Fibroblast of skin of abdomen (primary cell): ENCODE measurements at places on chromosomes 2 and 18.

DNA sequence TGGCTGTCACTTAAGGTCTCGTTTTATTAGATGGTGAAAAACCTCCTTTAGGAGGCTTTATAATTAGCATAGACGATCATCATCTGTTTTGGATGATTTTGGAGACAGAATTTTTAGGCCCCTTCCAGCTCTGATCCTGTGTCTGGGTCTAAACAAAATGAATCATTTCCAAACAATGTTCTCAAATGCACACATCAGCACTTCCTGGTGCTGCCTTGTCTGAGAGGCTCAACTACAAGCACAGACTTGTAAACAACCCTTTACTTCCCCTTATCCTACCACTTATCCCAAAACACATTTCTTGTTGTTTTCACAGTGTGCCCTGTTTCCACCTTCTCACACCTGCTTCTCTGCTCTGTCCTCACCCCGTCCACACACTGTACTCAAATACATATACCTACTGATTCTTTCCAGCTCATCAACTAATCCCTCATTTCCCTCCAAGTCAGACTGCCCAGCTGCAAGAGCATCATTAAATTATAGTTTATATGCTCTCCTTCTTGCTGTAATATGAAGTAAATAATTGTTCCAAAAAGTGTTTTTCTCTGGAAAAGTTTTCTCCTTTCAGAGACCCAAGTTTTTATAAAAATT, 71.2 kb upstream of the COL3A1 start:
- peak; percentile 66 for DNase-seq

DNA sequence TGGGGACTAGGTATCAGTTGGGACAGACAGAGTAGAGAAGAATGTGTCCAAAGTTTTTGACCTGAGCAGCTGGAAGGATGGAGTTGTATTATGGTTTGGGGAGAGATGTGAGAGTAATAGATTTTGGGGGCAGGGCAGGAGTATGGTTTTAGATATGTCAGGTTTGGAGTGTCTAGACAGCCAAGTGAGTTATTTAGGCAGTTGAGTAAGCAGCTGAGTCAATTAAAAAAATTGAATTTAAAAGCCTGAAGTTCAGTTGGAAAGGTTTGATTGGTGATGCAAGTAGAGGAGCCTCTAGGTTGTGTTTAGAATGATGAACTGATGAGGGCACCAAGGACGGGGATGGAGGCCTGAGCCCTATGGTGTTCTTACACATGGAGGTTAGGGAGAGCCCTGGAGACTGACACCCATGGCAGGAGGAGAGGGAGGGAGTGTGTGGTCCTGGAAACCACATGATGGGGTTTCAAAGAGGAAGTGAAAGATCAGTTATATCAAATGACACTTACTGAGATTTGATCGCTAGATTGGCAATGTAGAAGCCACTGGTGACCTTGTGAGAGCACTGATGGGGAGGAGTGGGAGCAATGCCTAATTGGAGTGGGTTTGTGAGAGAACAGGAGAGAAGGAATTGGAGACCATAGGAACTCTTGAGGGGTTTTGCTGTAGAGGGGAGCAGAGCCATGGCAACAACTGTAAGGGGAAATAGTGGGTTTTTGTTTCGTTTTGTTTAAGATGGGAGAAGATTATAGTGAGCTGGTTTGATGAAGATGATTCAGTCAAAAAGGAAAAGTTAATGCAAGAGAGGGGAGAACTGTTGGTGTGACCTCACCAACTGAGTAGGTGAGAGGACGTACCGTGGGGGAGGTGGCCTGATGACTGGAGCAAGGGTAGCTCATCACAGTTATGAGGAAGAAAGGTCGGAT, 10.3 kb downstream of the ITGA6 start:
- DNase-seq: no peak

- DNase-seq: peak; percentile 4
Measured at GRCh38 chr2:44753552-44754285, 187.8 kb upstream of the SIX3 start.

GRCh38 chr2:11072550-11072949, 82.7 kb upstream of the SLC66A3 start:
- DNase-seq: no peak

DNA sequence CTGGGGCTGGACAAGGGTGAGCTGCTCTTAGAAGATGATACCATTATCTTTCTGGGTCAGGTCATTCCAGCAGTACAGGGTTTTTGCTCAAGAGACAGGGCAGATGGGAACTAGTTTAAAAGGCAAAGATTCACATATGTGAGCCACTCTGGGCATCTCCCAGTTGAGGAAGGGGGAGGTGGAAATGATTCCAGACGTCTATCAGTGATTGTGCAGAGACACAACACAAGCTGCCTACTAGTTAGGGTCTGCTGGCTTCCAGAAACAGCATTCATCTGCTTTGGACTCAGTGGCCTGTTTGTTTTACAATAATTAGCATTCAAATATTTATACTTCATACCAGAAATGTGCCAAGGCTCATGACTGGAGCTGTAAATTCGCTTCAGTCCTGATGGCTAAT, 32.3 kb downstream of the ST6GAL2 start:
- no peak for DNase-seq

- peak; percentile 32 for DNase-seq
Measured at GRCh38 chr2:186590759-186591505, 1.1 kb downstream of the ITGAV start.

DNA sequence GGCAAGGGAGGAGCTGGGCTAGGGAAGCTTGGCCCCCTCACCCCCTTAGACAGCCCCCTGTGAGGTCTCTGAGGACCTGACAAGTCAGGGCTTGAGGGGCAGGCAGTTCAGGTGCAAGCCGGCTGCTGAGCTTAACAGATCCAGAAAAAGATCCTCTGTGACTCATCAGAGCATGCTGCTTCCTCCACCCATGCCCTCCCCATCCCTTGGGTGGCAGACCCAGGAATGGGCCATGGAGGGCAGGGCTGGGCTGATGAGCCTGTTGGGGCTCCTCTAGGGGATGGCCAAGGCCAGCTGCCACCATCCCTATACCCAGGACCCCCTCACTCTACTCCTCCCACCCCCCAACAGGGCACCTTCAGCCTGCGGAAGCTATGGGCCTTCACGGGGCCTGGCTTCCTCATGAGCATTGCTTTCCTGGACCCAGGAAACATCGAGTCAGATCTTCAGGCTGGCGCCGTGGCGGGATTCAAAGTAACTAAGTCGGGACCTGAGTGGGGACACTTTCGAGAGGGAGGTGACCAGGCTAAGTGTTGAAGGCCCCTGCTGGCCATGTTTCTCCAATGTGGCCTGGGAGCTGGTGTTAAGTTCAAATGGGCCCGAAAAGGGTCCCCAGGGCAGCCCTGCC, 1.9 kb downstream of the SLC11A1 start:
- DNase-seq: no peak

GRCh38 chr2:188181067-188181838, 110.4 kb upstream of the GULP1 start:
- DNase-seq: no peak

DNA sequence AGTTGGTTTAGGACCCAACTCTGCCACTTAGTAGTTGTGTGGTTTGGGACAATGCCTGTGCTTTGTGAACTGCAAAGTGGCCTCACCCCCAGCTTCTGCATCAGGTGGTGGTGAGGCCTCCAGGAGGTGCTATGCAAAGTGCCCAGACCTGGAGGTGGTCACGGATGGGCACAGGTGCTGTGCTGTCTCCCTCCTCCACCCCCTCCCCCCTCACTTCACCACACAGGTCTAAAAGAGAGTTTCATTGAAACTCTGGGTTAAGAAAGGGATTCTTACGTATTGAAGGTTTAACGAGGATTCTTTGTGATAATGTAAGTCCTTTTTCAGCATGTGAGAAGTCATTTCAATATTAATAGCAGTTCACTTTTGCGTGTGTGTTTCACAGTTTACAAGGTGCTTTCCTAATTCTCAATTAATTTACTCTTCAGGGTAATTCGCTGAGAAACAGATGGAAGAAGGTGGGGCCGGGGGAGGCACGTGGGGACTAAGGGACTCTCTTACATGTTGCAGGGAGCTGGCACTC, 369.9 kb downstream of the LPIN1 start:
- no peak for DNase-seq

- no peak for DNase-seq
Measured at GRCh38 chr2:65536596-65536995, 104.2 kb upstream of the SPRED2 start.

- DNase-seq: no peak
Measured at GRCh38 chr2:191907091-191907490, 60.2 kb upstream of the CAVIN2 start.

GRCh38 chr2:66252109-66252508, 182.8 kb upstream of the MEIS1 start:
- DNase-seq: no peak

- DNase-seq: peak; percentile 99
Measured at GRCh38 chr2:203808046-203808750, 59.4 kb upstream of the CTLA4 start.

- DNase-seq: no peak
Measured at GRCh38 chr2:27133195-27133875, 1.1 kb downstream of the PREB start.

- DNase-seq: no peak
Measured at GRCh38 chr2:232341739-232342126, 36.8 kb upstream of the ALPP start.

DNA sequence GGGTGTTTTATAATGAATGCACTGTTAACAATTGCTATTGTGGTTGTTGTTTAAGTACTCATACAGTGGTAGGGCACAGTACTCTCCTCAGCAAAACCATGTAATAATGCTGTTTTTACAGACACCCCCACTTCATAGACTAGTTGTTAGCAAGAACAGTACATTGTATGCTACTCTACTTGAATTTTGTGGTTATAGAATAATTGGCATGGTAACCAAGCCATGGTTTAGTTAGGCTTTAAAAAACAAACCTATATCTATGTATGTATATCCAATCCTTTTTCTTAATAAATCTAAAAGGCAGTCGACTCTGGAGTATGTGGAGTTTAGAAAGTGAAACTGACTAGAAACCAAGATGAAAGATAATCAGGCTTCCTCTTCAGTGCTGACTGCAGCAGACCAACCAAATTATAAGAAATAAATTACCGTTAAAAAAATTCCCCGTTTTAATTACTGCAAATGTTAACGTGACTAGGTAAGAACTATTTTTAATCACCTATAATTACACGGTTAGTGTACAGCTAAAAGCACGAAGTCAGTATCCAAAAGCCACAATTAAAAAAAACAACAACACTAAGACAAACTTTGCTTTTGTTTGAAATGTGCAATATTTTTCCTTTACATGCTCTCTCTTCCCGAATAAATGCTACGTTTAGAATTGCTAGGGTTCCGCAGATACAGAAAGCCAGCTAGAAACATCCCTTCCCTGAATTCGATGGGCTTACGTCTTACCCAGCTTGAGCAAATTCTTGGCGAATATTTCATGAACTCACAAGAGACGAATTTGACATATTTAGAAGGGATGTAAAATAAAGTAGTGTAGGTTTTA, 113.3 kb upstream of the SERTAD2 start:
- peak; percentile 22 for DNase-seq

GRCh38 chr2:240947607-240948006, 41.5 kb downstream of the CROCC2 start:
- no peak for DNase-seq

DNA sequence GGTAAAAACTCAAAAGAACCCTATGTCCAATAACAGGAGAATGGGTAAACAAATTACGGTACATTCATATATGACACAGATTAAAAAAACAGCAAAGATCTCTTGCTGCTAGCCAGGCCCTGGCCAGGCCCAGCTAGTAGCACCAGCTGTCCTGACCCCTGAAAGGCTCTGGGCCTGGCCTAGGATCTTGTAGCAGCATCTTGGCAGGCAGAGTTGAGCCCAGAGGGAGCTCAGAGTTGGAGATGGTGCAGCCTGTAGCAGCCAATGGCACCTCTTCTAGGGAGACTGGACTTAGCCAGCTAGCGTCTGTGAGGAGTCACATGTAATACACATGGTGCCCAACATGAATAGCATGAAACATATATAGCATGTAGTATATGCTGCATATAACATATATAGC, 69.1 kb downstream of the HS6ST1 start:
- DNase-seq: no peak

GRCh38 chr2:200496696-200497095, 13.2 kb downstream of the KCTD18 start:
- no peak for DNase-seq

- DNase-seq: no peak
Measured at GRCh38 chr2:135246711-135247270, 194.7 kb downstream of the RAB3GAP1 start.

DNA sequence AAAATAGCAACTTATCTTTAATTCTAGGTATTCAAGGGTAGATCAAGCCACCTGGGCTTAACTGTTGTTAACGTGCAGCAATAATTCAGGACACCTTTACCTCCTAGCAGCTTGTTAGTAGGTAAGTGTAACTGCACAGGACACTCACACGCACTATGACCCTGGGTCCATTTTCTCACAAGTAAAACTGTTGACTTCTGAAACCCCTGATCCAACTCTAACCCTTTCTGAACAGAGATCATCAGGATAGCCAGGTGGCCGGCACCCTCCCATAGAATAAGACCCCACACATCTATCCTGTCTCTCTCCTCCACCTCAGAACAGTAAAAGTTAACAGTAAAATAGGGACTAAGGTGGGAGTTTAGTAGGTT, 610 bp downstream of the SPC25 start:
- DNase-seq: no peak

- DNase-seq: no peak
Measured at GRCh38 chr2:147382322-147382948, 462.4 kb upstream of the ACVR2A start.

DNA sequence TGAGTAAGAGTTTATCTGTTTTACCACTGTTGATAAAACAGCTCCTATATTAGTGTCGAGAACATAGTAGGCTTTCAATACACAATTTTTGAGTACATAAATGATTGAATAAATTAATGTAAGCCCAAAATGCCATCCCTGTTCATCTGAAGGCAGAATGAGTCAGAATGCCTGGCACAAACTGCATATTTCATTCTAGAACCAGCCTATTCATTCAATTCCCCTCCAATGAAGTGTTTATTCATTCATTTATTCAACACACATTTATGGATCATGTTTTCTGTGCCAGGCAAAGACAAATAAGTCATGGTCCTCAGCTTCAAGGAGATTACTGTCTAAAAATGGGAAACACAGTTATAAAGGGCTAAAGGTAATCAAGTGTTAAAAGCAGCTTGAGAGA, 22.8 kb upstream of the LCLAT1 start:
- no peak for DNase-seq

DNA sequence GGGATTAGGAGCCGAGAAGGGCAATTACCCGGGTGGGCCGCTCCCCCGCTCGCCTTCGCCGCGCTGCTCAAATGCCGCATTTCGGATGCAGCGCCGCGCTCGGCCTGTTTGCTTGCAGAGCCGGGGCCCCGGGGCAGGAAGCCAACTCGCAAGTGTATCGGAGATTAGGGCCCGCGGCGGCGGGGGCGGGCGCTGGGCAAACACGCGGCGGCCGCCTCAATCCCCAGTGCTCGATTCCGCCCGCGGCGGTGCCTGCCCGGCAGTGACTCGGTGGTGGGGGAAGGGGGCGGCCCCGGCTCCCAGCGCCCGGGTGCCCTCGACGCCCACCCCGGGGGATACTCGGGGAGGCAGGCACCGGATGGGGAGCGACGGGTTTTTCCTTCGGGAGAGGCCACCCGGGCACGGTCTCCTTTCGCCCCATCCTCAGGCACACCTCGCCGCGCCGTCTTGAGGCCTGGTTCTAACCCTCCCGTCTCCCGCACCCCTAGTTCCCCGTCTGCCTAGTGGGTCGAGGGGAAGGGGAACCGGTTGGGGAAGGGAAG, 26.6 kb upstream of the NOTO start:
- DNase-seq: peak; percentile 59
